ENCODE measurements at places on chromosomes 4 and X.

DNA sequence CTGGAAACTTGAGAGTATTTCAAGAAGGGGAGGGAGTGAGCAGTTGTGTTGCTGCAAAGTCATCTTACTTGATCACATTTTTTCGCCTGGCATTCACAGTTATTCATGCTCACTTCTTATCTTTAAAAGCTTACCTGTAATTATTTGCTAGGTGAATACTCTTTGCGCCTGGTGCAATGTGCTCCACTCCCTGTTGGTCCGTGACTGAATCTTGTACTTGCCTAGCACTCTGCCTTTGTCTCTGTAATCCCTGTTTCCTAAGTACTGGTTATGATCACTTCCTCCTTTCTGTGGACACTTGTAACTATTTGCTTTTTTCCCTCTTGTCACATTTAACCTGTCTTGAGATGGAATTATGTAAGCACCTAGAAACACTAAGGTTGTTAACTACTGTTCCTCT is 5.8 kb downstream of the BMP2K start:
- DNase-seq, result no peak

DNA sequence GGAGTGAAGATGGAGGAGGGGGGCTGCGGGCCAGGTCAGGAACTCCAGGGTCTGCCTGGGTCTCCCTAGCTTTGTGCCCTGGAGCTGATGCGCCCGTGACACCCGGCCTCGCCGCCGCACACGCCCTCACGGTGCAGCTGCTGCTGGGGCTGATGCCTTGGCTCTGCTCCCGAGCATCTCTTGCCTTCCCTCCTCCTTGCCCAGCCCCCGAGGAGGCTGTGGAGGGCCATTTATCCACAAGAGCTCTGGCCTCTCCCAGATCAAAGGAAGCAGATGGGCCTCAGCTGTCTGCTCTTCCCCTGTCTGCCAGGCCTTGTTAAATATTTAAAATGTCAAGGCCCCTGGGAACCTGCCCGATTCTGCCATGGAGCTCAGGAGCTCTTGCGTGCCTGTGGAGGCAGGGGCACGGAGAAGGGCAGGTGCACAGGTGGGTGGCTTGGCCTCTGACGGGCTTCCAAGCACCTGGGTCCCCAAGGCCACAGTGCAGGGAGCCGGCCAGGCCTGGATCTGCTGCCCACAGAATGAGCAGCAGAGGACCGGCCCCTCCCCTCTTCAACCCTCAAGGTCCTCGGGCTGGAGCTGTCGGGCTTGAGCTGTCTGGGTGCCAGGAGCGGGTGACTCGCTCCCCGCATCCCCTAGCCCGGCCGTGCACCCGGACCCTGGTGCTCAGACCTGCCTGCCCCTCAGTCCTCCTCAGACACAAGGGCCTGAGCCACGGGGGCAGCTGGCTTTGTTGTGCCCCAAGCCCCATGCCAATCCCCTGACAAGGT is 20.3 kb downstream of the ATP2B3 start:
- DNase-seq, result no peak

GRCh38 chrX:81238166-81238565 is 36.3 kb downstream of the SH3BGRL start:
- no peak for DNase-seq

DNA sequence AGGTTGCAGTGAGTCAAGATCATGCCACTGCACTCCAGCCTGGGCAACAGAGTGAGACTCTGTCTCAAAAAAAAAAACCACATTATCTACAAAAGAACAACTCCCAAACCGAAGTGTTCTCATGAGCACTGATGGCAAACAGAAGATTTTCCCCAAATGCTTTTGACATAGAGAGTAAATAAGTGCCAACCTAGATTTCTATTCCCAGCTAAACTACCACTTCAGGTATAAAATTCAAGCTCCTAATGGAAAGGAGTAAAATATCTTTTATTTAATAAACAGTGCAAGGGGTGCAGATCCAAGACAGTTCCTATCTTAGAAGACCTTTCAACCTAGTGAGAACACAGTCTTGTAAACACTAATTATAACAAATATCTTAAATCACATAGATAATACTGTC is 170.3 kb downstream of the TENM3 start:
- no peak for DNase-seq

- peak; percentile 50 for DNase-seq
Measured at GRCh38 chr4:244471-244870, 60.8 kb downstream of the ZNF732 start.

DNA sequence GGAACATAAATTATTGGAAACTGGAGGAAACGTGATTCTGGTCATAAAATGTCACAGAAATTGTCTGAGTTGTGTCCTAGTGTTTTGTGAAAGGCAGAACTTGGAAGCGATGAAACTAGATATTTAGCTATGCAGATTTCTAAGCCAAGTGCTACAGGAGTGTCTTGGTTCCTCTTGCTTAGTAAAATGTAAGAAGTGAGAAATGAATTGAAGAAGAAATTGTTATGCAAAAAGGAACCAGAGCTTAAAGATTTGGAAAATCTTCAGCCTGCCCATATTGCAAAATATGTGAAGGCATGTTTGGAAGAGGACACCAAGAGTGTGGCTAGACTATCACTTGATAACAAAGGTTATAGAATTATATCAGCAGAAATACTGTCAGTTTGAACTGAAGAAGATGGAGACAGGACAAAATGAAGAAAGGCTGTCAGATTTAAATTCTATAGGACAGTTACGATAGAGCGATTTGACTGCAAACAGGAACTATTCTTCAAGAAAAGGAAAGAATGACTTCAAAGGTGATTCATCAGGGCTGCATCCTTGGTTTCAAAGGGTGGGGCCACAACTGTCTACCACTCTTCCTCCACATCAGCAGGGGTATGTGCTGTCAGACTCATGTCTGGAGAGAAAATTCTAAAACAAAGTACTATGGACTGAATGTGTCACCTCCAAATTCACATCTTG is 9.4 kb upstream of the CDS1 start:
- peak; percentile 27 for DNase-seq

DNA sequence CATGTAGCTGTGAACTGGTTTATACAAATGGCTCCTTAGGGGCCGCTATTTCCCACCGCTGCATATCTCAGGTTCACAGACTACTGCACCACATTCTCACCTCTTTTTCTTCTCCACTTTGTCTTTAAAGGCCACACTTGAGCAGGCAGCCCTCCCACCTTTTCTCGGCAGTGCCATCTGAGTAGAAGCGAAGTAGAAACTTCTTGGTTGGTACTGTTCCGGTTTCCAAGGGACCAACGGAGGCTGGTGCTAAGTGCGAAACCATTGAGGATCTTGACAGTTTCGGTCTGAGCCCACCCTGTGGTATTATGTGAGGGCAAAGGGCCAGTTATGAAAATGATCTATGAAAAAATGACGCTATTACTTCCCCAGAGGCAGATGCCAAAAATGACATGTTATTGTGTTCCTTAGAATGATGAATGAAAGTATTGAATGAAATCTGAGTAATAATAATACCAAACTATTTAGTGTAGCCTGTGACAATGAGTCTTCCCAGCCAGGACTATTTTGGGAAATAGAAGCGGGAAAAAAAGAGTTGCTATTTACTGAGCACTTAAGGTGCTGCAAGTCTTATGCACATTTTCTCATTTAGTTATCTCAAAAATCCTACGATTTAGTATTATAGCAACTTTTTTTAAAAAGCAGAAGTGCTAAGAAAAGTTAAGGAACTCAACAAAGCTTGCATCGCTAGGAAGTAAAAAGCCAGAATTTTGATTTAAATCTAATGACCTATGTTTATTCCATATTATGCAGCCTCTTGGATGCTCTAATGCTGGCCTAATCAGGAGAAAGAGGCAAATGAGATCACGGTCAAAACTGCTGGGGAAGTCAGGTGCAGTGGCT is 29.6 kb upstream of the CHRNA9 start:
- DNase-seq, result peak; percentile 55

DNA sequence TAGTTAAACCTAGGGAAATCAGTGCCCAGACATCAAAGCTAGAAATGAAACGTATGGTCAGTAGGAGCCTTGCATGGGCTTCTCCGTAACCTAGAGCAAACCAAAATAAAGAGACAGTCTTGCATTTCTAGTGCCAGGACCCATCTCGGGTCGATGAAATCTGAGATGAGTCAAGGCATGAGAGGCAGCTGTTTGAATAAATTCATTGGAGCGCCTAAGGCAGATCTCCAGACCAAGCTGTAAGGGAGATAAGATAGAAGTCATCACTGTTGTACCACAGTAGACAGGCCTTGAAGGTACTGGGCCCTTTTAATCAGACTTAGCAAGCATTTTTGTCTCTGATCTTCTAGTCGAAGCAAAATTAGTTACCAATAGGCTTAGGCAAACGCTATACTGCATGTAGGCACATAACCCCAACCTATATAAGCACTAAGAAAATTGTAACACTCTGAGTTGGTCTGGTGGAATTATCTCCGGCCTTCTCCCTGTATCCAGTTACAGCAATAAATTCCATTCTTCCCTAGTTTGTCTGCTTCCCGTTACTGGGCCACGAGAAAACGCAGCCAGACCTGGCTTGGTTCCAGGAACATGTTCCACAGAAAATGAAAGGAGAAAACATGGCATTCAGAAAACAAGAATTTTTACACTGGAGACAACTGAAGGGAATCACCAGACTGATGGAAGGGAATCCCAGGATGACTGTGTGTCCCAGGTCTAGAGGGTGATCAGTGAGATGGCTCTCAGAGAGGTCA is 21.1 kb upstream of the PAPSS1 start:
- DNase-seq, result no peak

DNA sequence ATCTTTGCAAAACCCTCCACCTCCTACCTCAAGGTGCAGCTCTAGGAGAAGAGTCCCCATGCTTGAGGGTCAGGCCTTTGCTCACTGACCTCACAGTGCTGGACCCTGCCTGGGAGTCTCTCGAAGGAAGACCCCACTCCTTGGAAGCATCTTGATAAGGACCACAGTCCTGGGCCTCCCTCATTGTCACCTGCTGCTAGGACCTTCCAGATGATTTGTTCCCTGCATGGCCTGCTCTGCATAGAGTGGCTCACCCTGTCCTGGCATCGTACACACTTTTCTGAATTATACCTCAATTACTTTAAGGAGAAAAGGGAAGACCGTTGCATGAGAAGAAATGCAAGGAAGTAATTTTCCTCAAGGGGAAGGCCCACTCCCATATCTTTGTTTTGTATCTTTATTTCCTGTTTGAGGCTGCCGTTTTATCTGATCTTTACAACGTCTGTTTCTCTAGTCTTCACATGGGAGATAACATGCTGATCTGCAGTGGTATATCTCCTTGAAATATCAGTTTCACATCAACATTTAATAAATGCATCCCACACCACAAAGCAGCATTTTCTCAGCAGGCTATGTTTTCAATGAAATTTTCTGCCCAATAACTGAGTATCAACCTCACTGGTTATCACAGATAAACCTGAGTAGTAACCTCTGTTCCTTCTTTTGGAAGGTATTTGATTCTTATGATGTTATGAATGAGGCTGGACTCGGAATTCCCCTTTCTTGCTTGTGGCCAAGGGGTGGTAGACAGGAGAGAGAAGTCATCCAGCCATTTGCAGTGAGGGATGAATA is 15.0 kb upstream of the AKAP17A start:
- peak; percentile 16 for DNase-seq

- no peak for DNase-seq
Measured at GRCh38 chrX:136679531-136679930, 31.6 kb downstream of the CD40LG start.

DNA sequence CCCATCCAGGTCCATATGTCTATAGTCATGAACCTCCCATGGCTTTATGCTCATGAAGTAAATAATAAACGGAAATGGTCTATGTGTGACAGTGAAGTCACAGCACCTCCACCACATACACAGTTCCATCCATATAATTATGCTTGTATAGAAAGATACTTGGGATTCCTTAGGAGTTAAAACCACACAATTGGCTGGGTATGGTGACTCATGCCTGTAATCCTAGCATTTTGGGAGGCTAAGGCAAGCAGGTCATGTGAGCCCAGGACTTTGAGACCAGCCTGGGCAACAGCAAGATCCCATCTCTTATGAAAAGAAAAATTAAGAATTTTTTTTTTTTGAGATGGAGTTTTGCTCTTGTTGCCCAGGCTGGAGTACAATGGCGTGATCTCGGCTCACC is 55.6 kb upstream of the RBM47 start:
- no peak for DNase-seq

GRCh38 chrX:38055170-38055847 is 49.0 kb downstream of the SYTL5 start:
- no peak for DNase-seq

DNA sequence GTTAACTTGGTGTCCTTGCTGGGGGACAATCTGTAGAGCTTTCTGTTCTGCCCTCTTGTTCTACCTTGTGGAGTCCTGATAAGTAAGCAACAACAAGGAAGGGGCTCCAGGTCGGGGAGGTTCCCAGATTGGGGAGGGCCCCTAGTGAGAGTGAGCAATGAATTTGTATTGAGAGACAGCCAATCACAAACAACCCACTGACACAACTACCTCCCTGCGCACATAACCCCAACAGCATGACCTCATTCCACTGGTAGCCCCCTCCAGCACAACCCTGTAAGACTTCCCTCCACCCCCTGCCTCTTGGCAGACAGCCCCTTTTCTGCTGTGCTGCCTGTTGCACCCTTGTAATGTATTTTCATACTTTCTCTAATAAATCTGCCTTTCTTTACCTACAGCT is 19.7 kb upstream of the PNPLA4 start:
- DNase-seq, result no peak

DNA sequence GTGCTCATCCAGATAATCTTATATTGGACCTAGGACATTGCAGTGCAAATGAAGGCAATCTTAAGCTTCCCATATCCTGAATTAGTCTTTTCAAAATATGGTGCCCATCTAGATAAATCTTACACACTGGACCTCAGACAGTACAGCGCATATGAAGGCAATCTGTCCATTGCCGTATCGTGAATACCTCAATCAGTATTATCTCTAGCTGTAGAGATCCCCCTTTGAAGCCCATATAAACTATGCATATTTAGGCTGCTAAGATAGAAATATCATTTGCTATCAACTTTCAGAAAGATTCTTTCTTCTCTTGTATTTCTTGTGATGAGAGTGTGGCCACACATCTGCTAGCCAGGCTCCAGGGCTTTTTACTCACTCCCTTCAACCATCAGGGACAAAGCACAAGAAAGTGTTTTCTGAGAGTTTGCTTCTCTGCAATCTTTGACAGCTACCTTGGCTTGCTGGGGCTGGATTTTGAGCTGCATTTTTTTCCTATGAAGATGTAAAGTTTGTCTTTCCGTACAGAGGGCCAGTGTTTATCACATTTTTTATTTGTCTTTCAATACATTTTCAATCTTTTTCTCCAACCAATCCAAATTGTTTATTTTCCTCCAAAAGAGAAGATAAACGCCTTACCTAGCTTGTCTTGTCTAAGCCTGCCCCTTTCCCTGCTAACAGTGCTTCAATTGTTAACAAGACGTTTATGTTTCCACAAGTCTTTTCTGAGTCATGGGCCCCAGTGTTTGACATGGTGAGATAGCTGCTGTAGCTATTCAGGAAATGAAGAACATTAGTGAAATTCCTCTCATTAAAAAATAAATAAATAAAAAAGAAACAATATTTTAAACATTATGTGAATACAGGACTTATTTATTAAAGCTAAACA is 57.6 kb upstream of the FAT1 start:
- no peak for DNase-seq

DNA sequence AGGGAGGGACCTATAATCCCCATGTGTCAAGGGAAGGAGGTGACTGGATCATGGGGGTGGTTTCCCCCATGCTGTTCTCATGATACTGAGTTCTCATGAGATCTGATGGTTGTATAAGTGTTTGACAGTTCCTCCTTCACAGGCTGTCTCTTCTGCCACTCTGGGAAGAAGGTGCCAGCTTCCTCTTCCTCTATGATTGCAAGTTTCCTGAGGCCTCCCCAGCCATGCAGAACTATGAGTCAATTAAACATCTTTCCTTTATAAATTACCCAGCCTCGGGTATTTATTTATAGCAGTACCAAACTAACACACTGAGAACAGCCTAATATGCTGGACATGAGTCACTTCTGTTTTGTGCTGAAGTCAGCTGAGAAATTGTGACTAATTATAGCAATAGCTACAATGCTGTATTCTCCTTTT is 656.9 kb upstream of the CPEB2 start:
- no peak for DNase-seq
